Brain pericyte (primary cell): ENCODE measurements at places on chromosomes 3 and 15.

DNA sequence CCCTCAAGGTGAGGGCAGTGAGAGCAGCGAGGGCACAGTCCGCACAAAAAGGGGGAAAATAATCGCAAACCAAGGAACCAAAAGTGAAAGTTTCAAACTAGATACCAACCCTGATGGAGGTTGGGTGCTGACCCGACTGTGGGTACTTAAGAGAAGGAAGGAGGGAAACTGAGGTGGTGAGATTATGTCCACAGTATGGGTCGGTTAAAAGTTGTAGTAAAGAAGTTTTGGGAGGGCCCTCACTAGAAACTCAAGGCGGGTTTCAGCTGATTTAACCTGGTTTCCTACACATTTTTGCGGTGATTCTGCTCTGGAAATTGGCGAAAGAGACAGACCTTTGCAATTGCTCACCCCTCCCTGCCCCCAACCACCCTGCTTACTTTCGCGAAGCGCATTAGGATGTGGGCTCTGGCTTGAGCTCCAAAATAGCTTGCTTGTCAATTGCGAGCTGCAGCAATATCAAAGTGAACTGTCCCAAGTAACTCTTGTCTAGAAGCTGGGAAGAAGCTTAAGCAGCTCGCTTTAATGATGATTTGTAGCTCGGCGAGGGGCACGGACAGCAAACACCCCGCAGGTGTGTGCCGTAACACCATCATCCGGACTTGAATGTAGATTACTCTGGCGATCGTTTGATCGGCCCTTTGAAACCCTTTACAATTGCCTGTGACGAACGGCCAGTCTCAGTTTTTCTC is 15.8 kb downstream of the SOX2 start:
- no peak for DNase-seq

- DNase-seq = no peak
Observed at GRCh38 chr3:97882975-97883598, 61.3 kb downstream of the CRYBG3 start.

DNA sequence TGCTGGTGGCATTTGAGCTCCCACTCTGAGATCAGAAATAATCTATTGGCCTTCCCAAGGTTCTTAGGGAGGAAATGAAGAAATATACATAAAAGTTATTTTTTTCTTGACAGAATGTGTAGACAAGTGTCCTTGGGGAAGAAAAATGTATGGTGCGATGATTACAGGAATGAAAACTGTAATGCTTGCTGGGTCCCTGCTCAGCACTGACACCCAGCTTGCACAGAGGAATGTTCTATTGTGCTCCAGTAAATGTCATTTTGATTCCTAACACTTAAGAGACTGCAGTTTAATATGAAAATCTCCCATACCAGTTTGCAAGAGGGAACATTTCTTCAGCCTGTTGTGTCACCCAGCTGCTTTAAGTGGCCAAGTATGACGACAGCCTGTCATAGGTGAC is 271.3 kb upstream of the TPM1 start:
- DNase-seq = no peak

- no peak for DNase-seq
Observed at GRCh38 chr15:81216422-81216821, 19.7 kb downstream of the IL16 start.

DNA sequence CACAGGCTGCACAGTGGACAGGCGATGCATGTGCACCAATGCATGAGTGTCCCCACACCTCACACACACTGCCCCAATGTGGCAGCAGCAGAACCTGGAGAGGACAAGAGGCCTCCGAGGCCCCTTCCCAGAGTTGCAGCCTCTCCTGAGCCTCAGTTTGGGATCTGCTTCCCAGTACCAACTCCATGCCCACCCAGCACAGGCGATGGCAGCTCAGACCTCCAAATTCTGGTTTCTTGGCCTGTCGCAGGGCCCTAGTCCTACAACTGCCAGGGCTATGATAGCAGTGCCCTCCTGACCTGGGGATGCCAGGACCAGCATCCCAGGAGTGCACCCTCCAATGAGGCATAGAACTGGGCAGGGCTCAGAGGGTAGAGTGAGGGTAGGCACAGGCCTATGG is 19.9 kb downstream of the ADAMTS7 start:
- DNase-seq = no peak
